Fibroblast of lung (primary cell): ENCODE measurements at places on chromosomes 7 and 10. TPM values are rescaled to one million over a fixed set of nuclear protein-coding genes. Genes with fewer than 3 reads are reported as not detected.

SH3PXD2A gene
- total RNA-seq: 26.2 and 33.2 TPM in 2 replicates

ADRB1 gene
- not detected in 2 replicates for total RNA-seq

KCNMA1 gene
- total RNA-seq: 103 and 138 TPM in 2 replicates

TSPAN14 gene
- total RNA-seq: 5.6 and 12.1 TPM in 2 replicates

CREB5 gene
- total RNA-seq: 3.1 and 28.4 TPM in 2 replicates

RADIL gene
- 0.33 and 0.51 TPM in 2 replicates for total RNA-seq

SEMA4G gene
- 0.51 and 1.8 TPM in 2 replicates for total RNA-seq

AEBP1 gene
- total RNA-seq: 116 and 133 TPM in 2 replicates

SEMA3E gene
- 1.5 and 2.0 TPM in 2 replicates for total RNA-seq

DENND2A gene
- 39.0 and 40.8 TPM in 2 replicates for total RNA-seq

TMEM196 gene
- total RNA-seq: not detected in 2 replicates

ACTL6B gene
- total RNA-seq: not detected in 2 replicates

GRID2IP gene
- total RNA-seq: not detected in 2 replicates

SPDYE5 gene
- not detected in 2 replicates for total RNA-seq

SPOCK2 gene
- total RNA-seq: 0.26 and 0.33 TPM in 2 replicates
